ENCODE measurements at places on chromosomes 5 and 9.

DNA sequence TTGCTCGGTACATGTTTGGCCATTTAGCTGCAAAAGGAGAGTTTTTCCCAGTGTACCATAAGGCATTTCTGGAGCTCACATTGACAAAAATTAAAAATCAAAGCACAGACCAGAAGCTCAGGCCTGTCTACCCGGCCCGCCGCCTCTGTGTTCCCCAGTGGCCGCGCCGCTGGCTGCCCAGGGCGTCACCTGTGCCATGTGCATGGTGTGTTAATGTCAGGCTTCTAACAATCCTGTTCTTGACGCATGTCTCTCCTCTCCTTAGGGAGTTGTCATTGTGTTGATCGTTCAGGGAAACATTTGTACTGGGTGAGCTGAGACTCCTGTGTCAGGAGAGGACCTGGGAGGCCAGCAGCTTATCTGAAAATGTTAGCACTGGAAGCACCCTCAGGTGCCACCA, 9.6 kb upstream of the NTNG2 start:
- no peak for DNase-seq

DNA sequence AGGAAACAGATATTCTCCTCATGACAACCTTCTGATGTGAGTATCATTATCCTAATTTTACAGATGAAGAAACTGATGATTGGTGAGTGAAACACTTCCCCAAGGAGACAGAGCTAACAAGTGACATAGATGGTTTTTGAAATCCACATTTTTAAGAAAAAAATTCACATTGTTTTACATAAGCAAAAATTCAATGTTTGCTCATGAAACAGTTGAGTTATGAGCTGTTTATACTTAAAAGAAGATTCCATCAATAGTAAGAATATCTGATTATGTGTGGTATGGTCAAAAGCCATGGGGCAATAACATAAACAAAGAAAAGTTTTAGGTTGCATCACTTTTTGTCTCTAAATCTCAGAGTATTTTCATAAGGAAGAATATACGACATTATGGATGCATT, 167.9 kb upstream of the PAPPA start:
- DNase-seq = no peak

DNA sequence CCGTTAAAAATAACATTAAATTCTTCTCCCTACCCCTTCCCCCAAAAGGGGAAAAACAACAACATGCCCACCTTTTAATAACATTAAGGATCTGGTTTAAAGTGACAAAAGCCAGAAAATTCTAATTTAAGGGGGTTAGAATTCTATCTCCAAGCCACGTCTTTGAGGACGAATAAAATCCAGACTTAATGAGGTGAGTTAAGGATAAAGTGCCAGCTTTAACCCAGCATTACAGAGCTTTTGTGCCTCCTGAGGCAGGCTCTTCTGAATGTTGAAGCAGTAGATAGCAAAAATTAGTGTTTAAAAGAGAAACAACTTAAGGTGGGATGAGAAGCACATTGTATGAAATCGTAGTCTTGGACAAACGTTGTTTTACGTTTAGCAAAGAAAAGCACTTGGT, 329.0 kb upstream of the MPDZ start:
- DNase-seq = no peak

DNA sequence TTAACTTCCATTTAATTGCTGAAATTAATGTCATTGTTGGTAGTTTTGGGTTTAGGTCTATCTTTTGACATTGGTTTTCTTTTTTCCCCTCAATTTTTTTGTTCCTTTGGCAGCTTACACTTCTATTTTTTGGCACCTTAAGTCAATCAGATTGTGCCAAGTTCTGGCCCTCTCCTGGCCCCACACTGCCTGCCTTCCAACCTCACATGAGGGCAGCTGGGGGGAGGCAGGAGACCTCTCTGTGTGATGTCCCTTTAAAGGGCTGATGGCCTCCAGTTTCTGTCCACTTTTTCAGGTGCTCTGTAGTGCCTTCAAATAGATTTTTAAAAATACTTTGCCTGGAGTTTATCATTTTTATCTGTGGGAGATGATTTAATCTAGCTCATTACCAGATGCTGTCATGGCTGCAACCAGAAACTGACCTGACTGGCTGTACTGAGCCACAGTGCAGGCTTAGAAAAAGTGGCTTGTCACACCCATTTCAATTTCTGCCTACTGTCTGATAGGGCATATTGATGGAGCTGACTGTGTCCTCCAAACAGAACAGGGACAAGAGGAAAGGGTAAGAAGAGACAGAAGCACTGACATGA, 196.6 kb downstream of the FANCC start:
- DNase-seq = no peak

DNA sequence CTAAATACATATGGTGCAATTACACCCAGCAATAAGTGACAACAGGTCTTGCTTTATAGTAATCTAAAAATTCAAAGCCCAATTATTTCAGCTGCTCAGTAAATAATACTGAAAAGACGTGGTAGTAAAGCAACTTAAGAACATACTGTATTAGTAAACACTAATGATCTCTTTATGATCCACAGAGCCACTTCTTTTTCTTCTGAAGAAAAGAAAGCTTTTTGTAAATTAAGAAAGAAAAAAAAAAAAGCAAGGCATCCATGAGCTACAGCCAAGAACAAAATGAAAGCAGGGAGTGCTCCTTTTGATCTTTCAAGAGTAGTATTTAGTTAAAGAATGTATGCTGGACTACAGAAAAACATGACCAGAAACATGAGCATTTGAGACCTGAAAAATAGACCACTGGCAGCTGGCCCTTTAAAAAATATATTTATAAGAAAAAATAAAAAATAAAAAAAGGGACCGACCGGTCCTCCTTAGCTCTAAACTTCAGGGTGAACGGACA, 348.7 kb downstream of the GLIS3 start:
- no peak for DNase-seq

GRCh38 chr9:137694236-137694959, 75.6 kb downstream of the EHMT1 start:
- DNase-seq = no peak

GRCh38 chr5:57454896-57455295, 27.7 kb downstream of the ACTBL2 start:
- no peak for DNase-seq

DNA sequence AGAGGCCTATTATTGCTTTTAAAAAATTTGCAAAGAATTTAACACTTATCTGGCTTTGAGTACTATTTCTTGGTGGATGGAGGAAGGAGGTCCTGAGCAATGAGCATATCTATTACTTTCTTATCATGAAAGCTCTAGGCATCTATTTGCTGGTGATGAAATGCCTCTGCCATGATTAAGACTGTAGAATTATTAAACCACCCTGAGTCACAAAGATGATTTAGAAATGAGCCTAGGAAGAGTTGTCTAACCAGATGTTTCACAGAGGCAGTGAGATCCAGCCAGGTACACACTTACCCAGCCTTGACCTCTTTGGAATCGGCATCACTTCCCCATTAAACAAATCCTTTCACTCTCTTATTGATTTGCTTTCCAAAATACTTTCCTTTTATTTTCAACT, 304.4 kb upstream of the KIF2A start:
- DNase-seq = peak; percentile 4

- DNase-seq = no peak
Measured at GRCh38 chr5:8750100-8750499, 795.8 kb downstream of the SEMA5A start.

GRCh38 chr5:137099651-137100050, 399.5 kb downstream of the SPOCK1 start:
- no peak for DNase-seq

GRCh38 chr5:54803471-54804011, 181.9 kb downstream of the ESM1 start:
- DNase-seq = no peak

DNA sequence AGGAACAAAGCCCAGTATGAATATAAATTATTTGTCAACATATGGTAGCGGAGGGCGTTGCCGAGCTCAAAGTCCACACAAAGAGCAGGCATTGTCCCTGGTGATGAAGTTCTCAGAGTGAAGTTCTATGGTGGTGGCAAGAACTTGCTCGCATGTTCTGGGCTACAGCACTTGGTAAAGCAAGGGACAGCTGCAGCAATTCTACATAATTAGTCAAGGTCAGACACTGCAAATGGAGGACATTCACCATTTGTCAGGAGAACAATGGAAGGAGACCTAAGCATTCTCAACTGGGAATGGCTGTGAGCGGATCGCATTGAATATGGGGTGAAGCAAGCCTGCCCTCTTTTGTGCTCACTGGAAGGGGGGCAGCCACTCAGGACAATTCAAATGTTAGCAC, 503.8 kb upstream of the ADAMTS16 start:
- no peak for DNase-seq

DNA sequence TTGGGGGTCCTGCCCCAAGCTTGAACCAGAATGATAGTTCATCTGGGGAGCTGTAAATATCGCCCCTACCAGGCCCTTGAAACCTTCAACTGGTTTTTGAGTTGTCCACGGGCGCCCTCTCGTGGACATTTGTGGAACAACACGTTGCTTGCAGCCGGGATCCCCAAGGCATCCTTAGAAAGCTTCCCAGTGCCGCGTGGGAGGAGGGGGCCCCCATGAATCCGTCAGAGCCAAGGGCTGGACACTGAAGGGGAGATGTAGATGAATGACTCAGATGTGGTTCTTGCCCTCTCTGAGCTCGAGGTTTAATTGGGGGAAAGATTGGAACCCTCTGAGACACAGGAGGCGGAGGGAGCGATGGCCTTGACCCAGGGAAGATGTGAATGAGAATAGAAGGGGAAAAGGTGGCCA, 31.8 kb upstream of the ORM1 start:
- DNase-seq = peak; percentile 46

GRCh38 chr9:100640447-100641050, 62.7 kb downstream of the CAVIN4 start:
- no peak for DNase-seq

- DNase-seq = no peak
Measured at GRCh38 chr5:1832511-1833250, 31.5 kb downstream of the NDUFS6 start.

GRCh38 chr5:60835554-60835953, 8.5 kb downstream of the ELOVL7 start:
- DNase-seq = no peak

DNA sequence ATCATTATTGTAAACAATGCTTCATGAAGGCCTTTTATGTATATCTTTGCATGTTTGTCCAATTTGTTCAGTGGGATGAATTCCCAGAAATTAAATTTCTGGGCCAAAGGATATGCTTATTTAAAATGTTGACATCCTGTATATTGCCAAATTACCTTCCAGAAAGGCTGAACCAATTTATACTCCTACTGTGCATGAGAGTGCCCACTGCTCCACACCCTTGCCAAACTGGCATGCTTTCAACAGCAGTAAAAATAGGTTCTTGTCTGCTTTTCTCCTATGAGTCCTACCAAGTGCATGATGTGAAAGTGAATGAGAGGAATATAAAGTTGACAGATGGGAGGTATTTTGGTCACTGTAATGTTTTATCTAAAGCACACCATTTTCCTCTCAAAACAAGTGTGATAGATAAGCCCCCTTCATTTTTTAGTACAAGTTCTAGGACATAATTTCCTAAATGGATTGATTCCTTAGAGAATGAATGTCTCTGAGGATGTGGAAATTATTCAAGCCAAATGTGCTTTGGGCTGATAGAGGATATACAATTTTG, 70.5 kb upstream of the ERBIN start:
- no peak for DNase-seq

- DNase-seq = peak; percentile 45
Measured at GRCh38 chr9:100064872-100065581, 33.8 kb downstream of the ERP44 start.

DNA sequence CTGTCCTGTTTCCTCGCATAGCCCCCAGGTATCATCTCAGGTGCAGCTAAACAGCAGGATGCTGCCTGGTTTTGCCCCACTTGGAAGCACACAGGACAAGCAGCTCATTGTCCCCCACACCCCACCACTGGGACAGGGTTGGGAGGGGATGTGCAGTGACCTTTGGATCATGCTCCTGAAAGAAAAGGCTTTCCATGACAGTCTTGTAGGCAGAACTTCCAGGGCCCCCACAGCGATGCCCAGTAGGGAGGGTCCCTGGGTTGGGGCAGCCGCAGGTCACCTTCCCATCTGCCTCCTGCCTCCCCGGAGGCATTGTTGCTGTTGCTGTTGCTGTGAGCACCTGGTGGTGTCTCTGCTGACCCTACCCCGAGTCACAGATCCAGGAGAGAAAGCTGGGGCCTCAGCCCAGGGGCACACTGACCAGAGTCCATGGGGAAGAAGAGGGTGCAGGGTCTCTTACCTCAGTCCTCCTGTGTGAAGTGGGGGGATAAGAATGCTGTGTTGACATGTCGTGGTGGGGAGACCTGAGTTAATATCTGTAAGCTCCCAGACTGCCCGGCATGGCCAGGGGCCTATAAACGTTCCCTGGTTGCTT, 8.5 kb downstream of the CEP72 start:
- no peak for DNase-seq

- DNase-seq = no peak
Measured at GRCh38 chr9:99515093-99515492, 293.0 kb downstream of the SEC61B start.

GRCh38 chr9:70013598-70014196, 30.0 kb upstream of the MAMDC2 start:
- DNase-seq = no peak

DNA sequence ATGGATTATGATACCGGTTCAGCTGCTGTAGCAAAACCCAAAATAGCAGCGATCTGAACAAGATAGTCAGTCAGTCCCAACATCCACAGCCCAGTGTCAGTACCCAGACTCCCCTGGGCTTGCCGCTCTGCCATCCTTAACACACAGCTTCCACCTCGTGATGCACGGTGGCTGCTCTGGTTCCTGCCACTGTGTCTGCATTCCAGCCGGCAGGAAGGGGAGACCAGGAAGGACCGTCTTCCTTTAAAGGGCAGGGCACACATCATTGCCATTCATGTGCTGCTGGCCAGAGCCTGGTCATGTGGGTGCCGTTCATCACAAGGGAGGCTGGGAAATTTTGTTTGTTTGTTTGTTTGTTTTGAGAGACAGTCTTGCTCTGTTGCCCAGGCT, 131.0 kb upstream of the IER5L start:
- DNase-seq = no peak

DNA sequence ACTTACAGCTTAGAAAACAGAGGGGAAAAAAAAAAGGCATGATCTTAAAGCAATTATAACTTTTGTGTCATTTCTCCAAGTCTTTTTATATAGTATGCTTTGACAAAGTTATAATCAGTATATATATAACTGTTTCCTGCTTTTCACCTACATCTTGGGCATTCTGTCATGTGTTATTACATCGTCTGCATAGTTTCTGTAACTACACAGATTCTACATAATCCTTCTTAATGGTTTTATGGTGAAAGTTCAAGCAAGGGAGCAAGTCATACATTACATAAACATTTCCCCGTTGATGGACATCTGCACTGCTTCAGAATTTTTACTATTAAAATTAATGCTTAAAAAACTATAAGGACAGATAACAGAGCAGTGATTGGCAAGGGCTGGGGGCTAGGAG, 12.1 kb downstream of the FEM1C start:
- DNase-seq = no peak

DNA sequence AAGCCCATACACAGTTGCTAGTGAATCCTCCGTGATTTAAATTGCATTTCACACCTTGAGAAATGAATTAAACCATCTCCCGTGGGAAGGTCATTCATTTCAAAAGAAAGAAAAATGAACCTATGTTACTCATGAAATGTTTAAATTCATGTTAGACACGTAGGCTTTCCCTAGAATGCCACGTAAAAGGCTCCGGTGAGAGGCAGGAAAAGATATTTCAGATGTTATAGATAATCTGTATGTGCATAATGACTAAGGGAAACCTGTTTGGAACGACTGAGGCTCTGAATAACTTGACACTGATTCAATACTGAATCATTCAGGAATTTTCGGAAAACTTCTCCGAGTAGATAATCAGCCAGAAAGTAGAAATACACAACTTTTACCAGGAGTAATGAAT, 134.3 kb upstream of the ICE1 start:
- DNase-seq = peak; percentile 92

Measured in RCC 7860 (cell line).